ENCODE measurements at places on chromosomes 1 and 21.

- DNase-seq = peak; percentile 42
These were observed 7.9 kb upstream of the PLA2G2C start for GRCh38 chr1:20194224-20194623.

DNA sequence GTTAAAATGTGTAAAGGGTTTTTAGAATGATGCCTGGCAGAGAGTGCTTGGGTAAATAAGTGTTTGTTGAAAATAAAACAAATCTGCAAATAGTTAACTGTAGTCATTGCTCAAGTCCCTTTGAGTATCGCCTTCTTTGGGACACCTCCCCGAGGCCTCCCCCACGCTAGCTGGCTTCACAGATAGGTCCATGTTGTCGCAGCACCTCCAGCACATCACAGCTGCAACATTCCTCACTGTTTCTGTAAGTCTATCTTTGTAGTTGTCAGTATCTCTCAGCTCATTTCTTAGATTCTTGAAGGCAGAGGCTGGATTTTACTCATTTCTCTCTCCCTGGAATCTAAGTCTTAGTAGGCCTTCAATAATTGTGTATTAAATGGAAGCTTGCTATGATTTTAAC is 1.6 kb upstream of the STUM start:
- no peak for DNase-seq

GRCh38 chr1:58597076-58597475 is 20.0 kb upstream of the TACSTD2 start:
- DNase-seq = peak; percentile 24

GRCh38 chr21:42547906-42548365 is 34.3 kb downstream of the SLC37A1 start:
- DNase-seq = no peak

- no peak for DNase-seq
These were observed 47.3 kb downstream of the LYPLAL1 start for GRCh38 chr1:219220945-219221344.

GRCh38 chr1:31691446-31691845 is 12.4 kb downstream of the COL16A1 start:
- no peak for DNase-seq

- peak; percentile 9 for DNase-seq
These were observed 36.7 kb downstream of the RTCA start for GRCh38 chr1:100302739-100303138.

DNA sequence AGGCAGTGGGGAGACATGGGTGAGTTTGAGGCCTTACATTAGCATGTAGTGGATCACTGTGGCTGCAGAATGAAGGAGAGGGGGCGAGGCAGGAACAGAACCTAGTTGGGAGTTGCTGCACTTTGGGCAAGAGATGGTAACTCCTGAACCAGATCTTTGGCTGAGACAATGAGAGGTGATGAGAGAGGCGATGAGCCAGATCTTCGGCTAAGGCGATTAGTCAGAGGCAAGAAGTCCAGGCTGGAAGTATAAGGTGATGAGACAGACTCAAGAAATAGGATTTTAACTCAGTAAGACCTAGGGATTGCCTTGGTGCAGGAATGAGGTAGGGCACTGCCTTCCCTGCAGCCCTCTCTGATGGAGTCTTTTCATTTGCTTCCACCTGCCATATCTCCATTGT is 9.1 kb upstream of the ARTN start:
- no peak for DNase-seq

DNA sequence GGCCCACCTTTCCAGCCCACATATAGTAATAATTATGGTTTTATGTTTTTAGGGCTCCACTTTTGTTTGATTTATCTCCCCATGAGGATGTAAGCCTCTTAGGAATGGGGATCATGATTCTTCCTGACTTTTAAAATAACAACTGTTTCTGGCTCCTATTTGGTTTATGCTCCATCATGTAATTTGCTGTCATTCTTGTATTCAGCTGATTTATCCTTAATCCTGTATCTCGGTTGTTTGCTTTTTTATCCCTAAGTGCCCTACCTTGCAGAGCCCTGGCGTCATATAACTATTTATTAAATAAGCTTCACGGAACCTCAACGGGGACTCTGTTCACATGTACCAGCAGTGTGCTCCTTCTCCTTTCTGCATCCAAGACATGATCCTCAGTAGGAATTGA is 70.7 kb downstream of the RYR2 start:
- no peak for DNase-seq

- no peak for DNase-seq
These were observed 96.7 kb upstream of the SLC44A3 start for GRCh38 chr1:94723463-94723862.

DNA sequence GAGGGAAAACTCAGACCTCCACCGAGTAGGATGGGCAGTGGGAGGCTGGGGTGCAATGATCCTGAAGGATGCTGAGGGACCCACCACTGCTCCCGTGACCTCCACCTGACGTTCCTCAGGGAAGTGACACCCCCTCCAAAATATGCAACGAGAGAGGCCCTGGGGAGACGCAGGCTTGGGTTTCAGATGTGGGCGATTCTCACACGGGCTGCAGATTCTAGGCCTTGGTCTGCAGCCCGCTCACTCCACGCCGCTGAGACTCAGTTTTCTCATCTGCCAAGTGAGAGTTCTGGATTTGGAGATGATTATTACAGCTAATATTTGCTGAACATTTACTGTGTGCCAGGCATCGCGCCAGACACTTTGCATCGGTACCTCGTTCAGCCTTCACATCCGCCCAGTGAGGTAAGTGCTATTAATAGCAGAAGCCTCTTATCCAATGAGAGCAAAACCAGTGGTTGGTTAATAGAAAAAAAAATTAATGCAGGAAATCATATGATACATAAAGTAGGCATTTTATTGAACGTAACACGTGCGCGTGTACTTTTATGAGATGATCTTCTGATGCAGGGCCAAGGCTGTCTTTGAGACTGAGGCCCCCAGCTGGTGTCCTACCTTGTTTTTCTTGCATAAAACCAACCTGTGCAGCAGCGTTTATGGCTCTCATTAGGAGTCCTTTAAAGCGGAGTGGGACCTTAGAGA is 102.0 kb upstream of the RUNX3 start:
- DNase-seq = no peak

DNA sequence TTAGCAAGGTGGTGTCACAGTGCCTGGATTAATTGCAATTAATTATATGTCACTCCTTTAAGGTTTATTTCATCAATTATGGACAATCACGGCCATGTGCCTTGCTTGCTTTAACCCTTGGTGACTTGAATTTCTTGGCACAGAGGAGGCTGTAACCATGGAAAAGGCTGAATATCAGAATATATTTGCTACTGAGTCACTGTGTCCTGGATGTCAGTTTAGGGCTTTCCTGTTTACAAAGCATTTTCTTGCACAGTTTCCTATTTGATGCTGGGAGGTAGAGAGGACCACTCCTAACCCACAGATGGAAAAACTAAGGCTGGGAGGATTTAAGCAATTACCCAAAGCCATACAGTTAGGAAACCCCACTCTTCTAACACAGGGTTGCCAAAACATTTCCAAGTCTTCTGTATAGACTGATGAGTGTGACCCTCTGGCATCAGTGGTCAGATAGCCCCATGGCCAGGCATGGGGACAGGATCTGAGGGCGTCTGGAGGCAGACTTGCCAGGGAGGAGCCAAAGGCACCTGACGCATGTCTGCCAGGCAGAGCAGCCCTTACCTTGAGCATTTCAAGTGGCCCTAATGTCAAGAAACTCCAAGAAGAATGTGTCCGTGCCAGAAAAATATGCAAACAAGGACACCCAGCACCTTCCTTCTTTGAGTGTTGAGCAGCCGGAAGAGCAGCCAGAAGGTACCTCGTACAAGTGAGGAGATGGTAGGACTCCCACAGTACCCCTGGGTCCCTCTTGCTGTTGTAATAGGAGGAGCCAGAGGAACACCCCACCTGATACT is 34.4 kb downstream of the KCNN3 start:
- DNase-seq = no peak

- DNase-seq = no peak
These were observed 71.9 kb upstream of the ATP5PO start for GRCh38 chr21:33987461-33987860.

GRCh38 chr1:58211869-58212268 is 334.7 kb downstream of the OMA1 start:
- no peak for DNase-seq

DNA sequence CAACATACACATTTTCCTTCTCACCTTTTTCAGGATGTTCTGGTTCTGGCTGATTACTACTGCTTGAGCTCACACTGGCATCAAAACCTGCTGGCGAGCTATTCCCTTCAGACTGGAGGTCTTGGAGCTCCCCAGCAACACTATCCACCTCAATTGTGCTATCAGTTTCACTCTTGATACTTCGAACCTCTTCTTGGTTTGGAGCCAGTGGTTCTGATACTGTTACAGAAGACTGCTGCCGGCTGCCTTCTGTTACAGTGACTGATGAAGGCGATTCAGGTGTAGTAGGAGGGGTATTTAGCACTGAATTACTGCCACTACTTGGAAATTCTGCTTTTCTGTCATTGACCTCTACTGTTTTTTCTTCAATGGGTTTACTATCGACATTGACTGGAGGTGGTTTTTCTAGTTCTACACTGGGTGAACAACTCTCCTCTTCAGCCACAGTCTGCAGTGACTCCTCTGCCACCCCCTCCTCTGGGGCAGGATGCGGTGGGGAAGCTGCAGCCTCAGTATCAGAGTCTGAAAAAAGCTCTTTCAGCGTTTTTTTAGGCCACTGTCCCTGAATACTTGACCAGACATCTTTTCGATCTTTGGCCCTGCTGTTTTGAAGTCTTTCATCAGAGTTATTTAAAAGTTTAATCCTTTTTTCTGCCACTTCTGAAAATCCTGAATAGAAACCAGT is 20.7 kb upstream of the RBM34 start:
- DNase-seq = no peak

DNA sequence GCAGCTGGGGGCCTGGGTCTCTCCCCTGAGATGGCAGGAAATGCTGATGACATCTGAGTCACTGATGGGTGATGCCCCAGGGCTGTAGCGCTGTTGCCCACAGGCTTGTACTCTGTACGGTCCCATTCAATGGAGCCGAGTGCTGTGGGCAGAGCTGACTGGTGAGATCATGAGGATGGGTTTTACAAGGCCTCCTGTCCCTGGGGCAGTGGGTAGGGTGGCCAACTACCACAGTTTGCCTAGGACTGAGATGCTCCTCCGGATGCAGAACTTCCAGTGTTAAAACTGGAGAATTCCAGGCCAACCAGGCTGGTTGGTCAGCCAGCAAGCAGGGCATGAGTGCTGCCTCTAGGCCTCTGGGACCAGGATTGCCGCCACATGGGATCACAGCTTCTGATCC is 9.2 kb downstream of the PHLDA3 start:
- no peak for DNase-seq

GRCh38 chr1:24984800-24985522 is 54.9 kb upstream of the RUNX3 start:
- DNase-seq = no peak

DNA sequence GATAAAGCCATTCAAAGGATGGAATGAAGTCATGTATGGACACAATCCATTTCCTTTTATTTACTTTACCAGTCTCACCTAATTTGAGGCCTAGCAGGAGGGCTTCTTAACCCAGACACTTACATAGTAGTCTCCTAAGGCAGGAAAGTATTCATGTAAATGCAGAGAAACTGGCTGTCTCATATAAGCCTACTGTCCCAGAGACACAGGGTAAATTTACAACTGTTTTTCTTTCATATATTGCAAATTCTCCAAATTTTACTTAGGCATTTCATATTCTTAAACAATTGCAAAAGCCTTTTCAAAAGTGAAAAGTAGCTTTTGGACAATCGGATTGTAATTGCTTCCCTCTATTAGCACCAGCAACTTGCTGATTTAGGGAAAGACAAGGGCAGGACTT is 29.9 kb downstream of the SPAG17 start:
- no peak for DNase-seq

- peak; percentile 94 for DNase-seq
These were observed 187.2 kb downstream of the FGGY start for GRCh38 chr1:59484096-59484495.

GRCh38 chr21:34553151-34553952 is 41.3 kb upstream of the KCNE1 start:
- DNase-seq = peak; percentile 73

DNA sequence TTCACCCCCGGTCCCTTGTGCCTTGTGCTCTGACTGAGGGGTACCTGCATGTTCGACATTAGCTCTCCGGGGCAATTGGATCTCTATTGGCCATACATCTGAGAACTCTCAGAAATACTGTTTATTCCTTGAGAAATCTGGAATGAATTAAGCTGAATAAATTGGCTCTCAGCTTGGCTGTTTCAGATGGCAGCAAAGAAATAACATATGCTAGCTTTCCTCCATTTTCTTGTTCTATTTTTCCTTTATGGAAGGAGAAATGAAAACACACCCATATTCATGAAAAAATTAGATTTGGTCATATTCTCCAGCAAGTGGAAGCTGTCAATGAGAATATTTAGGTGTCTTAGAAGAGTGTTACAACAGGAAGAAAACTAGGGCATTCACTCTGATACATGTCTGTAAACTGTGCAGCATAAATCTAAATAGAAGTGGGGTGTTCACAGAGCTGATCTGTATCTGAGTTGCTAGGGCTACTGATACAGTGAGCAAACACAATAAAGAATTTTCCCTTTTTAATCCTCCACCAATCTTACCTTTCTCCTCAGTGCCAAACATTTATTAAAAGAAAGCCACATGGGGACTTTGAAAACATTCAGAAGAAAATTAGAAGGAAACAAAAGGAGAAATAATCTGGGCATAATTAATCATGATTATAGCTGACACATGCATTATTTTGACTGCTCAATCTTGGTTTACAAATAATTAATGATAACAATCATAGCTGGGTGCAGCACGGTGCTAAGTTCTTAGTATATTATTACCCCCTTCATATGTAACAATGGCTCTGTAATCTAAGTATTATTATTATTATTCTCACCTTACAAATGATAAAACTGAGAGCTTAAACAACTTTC is 671.9 kb upstream of the USP24 start:
- no peak for DNase-seq

DNA sequence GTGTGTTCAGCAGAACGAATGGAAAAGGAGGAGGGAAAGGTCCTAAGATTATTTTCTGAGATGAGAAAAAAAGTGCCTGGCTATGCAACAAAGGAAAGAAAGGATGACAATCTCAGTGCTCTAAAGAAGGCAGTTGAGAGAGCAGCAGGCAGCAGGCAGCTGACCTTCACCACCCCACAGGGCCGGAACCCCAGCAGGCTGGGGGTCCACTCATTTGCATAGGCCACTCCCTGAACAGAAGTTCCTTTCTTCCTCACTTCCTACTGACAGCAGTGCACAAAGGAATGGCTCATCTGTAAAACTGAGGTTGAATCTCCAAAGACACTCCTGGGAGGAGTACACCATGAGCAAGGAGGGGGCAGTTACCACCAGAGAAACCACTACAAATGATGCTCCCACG is 41.4 kb upstream of the TNR start:
- no peak for DNase-seq

DNA sequence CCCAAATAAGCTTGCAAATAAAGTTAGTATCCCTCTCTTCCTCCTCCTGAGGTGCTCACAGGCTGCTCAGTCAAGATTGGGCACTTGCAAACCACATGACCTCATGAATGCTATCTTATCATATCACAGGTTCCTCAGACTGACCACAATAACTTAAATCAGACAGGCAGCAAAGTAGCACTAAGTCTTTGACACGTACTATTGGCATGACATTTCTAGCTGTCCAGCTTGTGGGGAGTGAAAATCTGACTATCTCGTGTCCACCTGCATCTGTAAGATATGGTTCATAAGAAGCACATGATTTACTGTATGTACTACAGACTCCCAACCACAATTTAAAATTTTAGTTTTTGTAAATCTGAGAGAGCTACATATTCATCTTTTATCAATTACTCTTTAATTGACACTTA is 58.0 kb upstream of the GFI1 start:
- DNase-seq = no peak

Data from RPMI7951 (cell line).